ENCODE measurements at places on chromosomes 5 and 9.

DNA sequence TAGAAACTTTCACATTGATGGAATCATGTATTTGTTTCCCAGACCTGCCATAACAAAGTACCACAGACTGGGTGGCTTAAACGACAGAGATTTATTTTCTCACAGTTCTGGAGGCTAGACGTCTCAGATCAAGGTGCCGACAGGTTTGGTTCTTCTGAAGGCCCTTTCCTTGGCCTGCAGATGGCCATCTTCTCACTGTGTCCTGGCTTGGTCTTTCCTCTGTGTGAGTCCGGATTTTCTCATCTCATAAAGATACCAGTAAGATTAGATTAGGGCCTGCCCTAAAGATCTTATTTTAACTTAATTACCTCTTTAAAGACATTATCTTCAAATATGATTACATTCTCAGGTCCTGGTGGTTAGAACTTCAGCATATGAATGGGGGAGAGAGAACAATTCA is 5.8 kb downstream of the USP20 start:
- DNase-seq = no peak
- H3K4me1 ChIP-seq = peaks cover 70% of the 10 kb centered on the region
- no peak overlapping the region for H3K4me3 ChIP-seq

DNA sequence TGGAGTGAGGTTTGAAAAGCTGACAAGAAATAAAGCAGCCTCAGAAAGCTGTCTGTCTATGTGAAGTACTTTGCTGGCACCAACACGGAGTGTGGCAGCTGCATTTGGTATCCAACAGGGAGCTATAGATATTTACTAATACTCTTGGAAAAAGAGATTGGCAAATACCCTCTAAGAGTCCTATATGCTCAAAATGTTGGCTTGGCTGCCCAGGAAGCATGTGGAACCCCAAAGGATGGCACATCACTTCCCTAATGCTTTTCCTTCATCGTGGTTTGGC is 398.3 kb downstream of the TLE4 start:
- H3K4me1 ChIP-seq = no peaks in the 10 kb centered on the region
- no peak overlapping the region for H3K27ac ChIP-seq
- H3K4me3 ChIP-seq = no peak overlapping the region
- H3K36me3 ChIP-seq = no peaks in the 10 kb centered on the region

GRCh38 chr5:146450002-146450401 is 2.9 kb downstream of the TCERG1 start:
- no peak for DNase-seq
- H3K36me3 ChIP-seq = peaks cover 6% of the 10 kb centered on the region
- peaks cover 34% of the 10 kb centered on the region for H3K4me1 ChIP-seq
- no peak overlapping the region for H3K27ac ChIP-seq

- no peak overlapping the region for H3K27ac ChIP-seq
- DNase-seq = no peak
- no peaks in the 10 kb centered on the region for H3K27me3 ChIP-seq
- no peaks in the 10 kb centered on the region for H3K36me3 ChIP-seq
- no peak overlapping the region for H3K4me3 ChIP-seq
Observed at GRCh38 chr9:93436218-93436617, 15.3 kb upstream of the FAM120A start.

DNA sequence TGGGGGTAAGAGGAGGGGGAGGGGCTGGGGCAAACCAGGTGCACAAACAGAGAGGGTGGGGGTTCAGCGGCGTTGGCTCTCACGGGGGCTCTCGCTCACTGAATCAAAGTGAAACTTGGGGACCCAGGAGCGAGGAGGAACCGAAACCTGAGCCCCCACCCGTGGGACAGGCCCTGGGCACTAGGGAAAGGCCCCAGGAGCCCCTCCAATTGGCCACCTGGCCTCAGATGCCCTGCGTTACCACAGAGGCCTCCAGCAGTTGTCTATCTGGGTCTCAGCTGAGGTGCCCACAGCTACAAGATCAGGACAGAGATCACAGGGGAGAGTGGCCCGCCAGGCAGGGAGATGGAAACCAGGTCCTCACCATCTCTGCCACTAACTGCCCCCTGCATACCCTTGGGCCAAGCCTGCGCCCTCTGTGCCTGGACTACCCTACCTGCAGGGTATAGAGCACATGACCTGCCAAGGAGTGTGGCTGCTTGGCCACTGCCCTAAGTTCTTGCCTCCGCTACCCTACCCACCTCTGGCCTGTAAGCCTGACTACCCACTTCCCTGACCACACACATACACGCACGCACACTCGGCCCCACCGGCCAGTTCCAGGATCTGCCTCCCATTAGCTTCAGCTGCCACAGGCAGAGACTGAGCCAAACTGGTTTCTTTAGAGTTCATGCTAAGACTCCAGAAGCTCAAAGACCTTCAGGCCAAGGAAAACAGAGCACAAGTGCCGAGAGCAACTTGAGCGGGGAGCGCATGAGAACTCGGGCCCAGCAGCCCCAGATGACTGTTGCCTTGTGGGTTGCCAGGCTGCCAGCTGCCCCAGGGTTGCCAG is 39.9 kb downstream of the PAX5 start:
- no peak for DNase-seq
- peaks cover 20% of the 10 kb centered on the region for H3K27me3 ChIP-seq
- H3K27ac ChIP-seq = no peak overlapping the region
- H3K4me1 ChIP-seq = peaks cover 5% of the 10 kb centered on the region
- H3K36me3 ChIP-seq = no peaks in the 10 kb centered on the region
- H3K4me3 ChIP-seq = no peak overlapping the region

DNA sequence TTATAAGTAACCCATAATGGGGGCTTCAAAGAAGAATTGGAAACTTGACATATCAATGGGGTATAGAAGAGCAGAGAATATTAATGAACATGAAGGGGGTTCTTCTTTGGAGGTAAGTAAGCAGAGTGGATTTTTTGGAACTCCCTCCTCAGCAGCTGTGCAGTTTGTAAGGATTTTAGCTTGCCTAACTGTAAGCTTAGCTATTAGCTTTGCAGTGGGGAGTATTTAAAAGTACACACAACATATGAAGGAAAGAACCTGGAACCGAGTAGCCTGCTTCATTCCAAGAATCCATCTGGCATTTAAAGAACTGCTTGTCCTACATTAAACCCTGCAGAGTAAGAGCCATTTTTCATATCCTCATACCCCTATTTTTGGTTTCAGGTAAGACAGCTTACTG is 2.2 kb upstream of the PBX3 start:
- H3K4me1 ChIP-seq = peaks cover 15% of the 10 kb centered on the region
- DNase-seq = no peak
- no peaks in the 10 kb centered on the region for H3K27me3 ChIP-seq
- H3K4me3 ChIP-seq = no peak overlapping the region
- H3K27ac ChIP-seq = no peak overlapping the region
- H3K36me3 ChIP-seq = no peaks in the 10 kb centered on the region

- H3K4me1 ChIP-seq = peaks cover 20% of the 10 kb centered on the region
- no peaks in the 10 kb centered on the region for H3K27me3 ChIP-seq
- peak overlapping the region; percentile 67 for H3K27ac ChIP-seq
- H3K4me3 ChIP-seq = peak overlapping the region; percentile 93
- DNase-seq = no peak
- no peaks in the 10 kb centered on the region for H3K36me3 ChIP-seq
Observed at GRCh38 chr5:94618029-94618492, 343 bp downstream of the KIAA0825 start.

GRCh38 chr5:161471211-161471950 is 75.1 kb downstream of the GABRB2 start:
- H3K4me3 ChIP-seq = no peak overlapping the region
- H3K27me3 ChIP-seq = no peaks in the 10 kb centered on the region
- H3K27ac ChIP-seq = no peak overlapping the region
- no peaks in the 10 kb centered on the region for H3K36me3 ChIP-seq
- no peaks in the 10 kb centered on the region for H3K4me1 ChIP-seq

- H3K4me1 ChIP-seq = no peaks in the 10 kb centered on the region
- H3K36me3 ChIP-seq = no peaks in the 10 kb centered on the region
- H3K27me3 ChIP-seq = no peaks in the 10 kb centered on the region
- no peak for DNase-seq
- no peak overlapping the region for H3K27ac ChIP-seq
Observed at GRCh38 chr5:91025449-91025848, 357.7 kb downstream of the ARRDC3 start.

GRCh38 chr5:8908055-8908683 is 637.7 kb downstream of the SEMA5A start:
- H3K27me3 ChIP-seq = no peaks in the 10 kb centered on the region
- no peaks in the 10 kb centered on the region for H3K4me1 ChIP-seq
- no peak overlapping the region for H3K27ac ChIP-seq
- no peak for DNase-seq

- H3K4me3 ChIP-seq = no peak overlapping the region
- H3K36me3 ChIP-seq = no peaks in the 10 kb centered on the region
- H3K27ac ChIP-seq = no peak overlapping the region
- no peak for DNase-seq
- H3K4me1 ChIP-seq = no peaks in the 10 kb centered on the region
- no peaks in the 10 kb centered on the region for H3K27me3 ChIP-seq
Observed at GRCh38 chr5:20368571-20369517, 380.8 kb upstream of the CDH18 start.

DNA sequence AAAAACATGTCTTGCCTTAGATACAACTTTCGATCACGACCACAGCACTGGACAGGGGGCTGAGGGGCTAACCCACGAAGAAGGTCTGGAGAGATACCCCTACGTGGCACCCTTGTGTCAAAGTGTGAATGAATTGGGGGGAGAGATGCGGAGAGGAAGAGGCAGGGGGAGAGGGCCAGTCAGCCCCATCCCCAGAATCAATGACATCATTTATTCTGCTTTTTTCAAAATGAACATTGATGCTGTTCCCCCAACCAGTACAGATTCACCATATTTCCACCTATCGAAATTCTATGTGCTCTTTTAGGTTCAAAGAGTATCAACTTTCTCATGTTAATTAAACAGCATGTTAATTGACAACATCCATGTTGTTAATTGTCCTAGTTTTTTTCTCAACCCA is 32.4 kb downstream of the DAP start:
- H3K36me3 ChIP-seq = no peaks in the 10 kb centered on the region
- H3K27ac ChIP-seq = no peak overlapping the region
- no peak overlapping the region for H3K4me3 ChIP-seq
- DNase-seq = no peak

GRCh38 chr5:116930616-116931015 is 356.0 kb upstream of the SEMA6A start:
- no peaks in the 10 kb centered on the region for H3K27me3 ChIP-seq
- no peak overlapping the region for H3K4me3 ChIP-seq
- no peak overlapping the region for H3K27ac ChIP-seq
- H3K4me1 ChIP-seq = no peaks in the 10 kb centered on the region

DNA sequence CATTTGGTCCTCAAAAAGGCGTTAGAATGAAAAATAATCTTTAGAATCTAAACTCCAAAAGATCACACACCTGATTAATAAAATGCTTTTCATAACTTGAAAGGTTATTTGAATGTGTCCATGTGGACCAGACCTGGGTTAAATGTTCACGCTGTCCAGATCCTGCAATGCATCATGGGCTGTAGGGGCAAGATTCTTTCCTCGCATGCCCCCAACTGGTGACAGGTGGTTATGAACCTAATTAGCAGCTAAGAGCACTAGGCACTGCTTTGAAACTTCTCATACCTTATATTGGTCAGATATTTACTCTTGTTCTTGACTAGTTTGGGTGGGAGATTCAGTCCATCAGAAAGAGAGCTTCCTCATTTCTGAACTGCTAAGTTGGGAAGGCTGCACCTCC is 19.3 kb upstream of the PIP5K1B start:
- H3K27me3 ChIP-seq = peaks cover 4% of the 10 kb centered on the region
- H3K36me3 ChIP-seq = no peaks in the 10 kb centered on the region
- H3K27ac ChIP-seq = no peak overlapping the region
- H3K4me3 ChIP-seq = no peak overlapping the region

DNA sequence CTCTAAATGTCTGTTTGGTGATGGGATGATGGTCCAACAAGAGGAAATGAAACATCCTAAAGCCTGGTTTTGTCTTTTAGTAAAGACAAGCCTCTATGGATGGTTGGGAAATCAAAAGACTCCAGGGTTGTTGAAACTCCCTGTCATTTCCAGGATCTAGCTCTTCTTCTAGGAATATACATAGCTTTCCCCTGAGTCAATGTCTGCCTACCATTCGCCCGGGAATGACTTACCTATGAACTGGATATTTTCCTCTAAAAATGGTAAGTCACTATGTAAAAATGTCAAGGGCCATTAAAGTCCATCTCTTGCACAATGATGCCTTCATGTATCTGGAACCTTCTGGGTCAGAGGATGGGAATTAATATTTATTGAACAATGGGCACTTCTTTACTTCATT is 11.1 kb upstream of the KIF12 start:
- H3K4me3 ChIP-seq = no peak overlapping the region
- DNase-seq = no peak
- no peaks in the 10 kb centered on the region for H3K36me3 ChIP-seq
- no peaks in the 10 kb centered on the region for H3K4me1 ChIP-seq
- no peak overlapping the region for H3K27ac ChIP-seq
- peaks cover 15% of the 10 kb centered on the region for H3K27me3 ChIP-seq

DNA sequence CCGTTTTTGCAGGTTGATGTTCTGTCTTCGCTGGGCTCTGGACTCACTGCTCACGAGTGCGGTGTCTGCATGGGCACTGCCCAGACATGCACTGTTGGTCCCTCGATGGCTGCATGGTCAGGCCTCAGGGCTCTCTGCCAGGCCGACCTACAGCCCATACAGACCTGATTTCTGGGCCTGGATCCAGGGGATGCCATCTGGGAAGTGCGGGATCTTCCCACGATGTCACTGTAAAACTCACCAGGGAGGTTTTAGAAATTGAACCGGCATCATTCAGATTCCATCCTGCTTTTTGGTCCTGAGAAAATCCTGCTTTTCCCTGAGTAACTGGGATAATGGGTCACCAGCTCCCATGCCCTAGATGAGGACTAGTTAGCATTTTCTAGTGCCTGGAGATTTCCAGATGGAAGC is 9.1 kb downstream of the S1PR3 start:
- H3K27me3 ChIP-seq = peaks cover 14% of the 10 kb centered on the region
- peaks cover 7% of the 10 kb centered on the region for H3K4me1 ChIP-seq
- no peak for DNase-seq
- H3K27ac ChIP-seq = no peak overlapping the region
- no peak overlapping the region for H3K4me3 ChIP-seq

- peaks cover 40% of the 10 kb centered on the region for H3K36me3 ChIP-seq
- H3K27ac ChIP-seq = no peak overlapping the region
- no peak overlapping the region for H3K4me3 ChIP-seq
- no peaks in the 10 kb centered on the region for H3K27me3 ChIP-seq
- no peaks in the 10 kb centered on the region for H3K4me1 ChIP-seq
Observed at GRCh38 chr9:121336665-121337064, 33.4 kb downstream of the STOM start.
